ENCODE measurements at places on chromosomes 7 and 10. TPM values are rescaled to one million over a fixed set of nuclear protein-coding genes. Genes with fewer than 3 reads are reported as not detected.

The FBXL13 gene
- polyA plus RNA-seq = not detected

The PTPN12 gene
- 2.3 TPM for polyA plus RNA-seq

The EVX1 gene
- not detected for polyA plus RNA-seq

The GNAT3 gene
- polyA plus RNA-seq = not detected

The BPGM gene
- polyA plus RNA-seq = 27.8 TPM

GRCh38 chr7:100693312-100694097 lies 545 bp downstream of the GIGYF1 start:
- no peak for DNase-seq

DNA sequence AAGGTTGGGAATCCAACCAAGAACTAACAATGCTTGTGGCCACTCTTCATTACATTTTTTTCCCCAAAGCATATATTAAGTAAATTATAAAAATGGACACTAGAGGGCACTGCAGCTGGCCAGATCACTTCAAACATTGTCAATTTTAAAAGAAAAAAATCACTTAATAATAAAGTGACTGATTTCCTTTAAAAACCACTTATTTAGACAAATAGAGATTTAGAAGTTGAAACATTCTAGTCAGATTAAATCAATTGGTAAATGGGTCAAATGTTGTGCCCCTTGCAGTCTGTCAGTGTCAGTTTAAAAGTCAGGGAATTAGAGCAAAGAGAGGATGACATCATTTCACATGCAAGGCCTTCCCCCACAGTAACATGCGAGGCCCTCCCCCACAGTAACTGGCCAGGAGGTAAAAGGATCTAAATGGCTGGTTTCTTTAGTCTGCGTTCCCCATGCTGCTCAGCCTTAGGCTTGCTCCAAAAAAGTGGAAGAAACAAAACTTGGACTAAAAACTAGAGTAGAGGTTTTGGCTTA lies 177.9 kb downstream of the SKAP2 start:
- peak; percentile 32 for DNase-seq

GRCh38 chr10:93758891-93759410 lies 1.2 kb downstream of the LGI1 start:
- no peak for DNase-seq

GRCh38 chr7:23338439-23338838 lies 39.3 kb downstream of the MALSU1 start:
- DNase-seq = no peak

DNA sequence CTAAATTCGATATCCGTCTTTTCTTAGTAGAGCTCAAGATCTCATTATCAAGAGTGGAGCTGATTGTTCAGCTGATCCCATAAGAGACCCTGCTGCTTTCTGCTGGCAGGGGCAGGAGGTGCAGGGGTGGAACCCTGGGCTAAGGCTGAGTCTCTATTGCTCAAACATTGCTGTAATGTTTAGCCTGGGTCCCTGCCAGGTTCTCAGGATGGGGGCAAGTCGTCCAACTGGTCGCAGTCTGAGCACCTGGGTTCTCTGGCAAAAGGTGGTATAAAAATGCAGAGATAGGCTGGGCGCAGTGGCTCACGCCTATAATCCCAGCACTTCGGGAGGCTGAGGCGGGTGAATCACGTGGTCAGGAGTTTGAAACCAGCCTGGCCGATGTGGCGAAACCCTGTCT lies 62.0 kb upstream of the NRBF2 start:
- no peak for DNase-seq

- DNase-seq = no peak
Measured at GRCh38 chr10:92845921-92846320, 2.4 kb upstream of the EXOC6 start.

DNA sequence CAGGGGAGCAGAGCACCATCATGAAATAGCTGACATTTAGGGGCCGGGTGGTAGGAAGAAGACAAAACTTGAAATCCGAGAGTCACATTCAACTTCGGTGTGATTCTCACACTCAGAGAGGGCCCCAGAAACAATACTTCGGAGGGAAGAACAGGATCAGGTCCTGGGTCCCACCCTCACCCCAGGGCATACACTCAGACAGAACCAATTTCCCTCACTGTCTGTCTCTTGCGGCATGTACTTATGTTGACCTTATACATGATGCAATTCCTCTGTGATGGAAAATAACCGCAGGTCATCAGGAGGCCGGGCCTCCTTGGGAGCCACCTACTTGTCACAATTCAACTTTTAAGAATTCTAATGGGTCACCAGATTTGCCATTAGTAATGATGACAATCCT lies 26.3 kb upstream of the HMX3 start:
- no peak for DNase-seq

GRCh38 chr10:71103961-71104360 lies 108.4 kb upstream of the UNC5B start:
- no peak for DNase-seq

DNA sequence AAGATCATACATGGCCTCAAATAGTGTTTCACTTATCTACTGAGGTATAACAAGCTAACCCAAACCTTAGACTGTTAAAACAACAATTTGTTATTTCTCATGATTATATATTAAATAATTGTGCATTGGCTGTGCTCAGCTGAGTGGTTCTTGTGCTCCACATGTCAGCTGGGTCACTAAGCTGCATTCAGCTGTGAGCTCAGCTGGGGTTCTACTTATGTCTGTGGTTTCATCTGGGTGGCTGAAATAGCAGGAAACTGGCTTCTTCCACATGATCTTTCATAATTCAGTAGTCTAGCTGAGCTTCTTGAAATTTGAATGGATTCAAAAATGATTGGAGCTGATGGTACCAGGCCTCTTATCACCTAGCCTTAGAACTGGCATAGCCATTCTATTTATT lies 181.8 kb upstream of the CSTF2T start:
- no peak for DNase-seq

DNA sequence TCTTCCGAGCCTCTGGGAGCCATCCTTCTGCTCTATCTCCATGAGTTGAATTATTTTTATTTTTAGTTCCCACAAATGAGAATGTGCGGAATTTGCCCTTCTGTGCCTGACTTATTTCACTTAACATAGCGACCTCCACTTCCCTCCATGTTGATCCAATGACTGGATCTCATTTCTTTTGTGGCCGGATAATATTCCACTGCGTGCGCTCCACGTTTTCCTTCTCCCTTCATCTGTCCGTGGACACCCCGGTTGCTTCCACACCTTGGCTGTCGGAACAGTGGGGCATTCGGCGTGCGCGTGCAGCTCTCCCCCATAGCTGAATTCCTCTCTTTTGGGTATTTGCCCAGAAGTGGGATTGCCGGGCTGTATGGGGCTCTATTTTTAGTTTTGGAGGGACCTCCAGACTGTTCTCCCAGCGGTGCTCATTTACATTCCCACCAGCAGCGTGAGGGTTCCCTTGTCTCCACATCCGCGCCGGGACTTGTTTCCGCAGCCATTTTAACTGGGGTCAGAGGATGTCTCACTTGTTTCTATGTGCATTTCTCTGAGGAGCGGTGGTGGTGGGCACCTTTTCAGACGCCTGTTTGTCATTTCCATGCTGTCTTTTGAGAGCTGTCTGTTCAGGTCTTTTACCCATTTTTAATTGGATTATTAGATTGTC lies 51.0 kb upstream of the SUN1 start:
- DNase-seq = no peak

DNA sequence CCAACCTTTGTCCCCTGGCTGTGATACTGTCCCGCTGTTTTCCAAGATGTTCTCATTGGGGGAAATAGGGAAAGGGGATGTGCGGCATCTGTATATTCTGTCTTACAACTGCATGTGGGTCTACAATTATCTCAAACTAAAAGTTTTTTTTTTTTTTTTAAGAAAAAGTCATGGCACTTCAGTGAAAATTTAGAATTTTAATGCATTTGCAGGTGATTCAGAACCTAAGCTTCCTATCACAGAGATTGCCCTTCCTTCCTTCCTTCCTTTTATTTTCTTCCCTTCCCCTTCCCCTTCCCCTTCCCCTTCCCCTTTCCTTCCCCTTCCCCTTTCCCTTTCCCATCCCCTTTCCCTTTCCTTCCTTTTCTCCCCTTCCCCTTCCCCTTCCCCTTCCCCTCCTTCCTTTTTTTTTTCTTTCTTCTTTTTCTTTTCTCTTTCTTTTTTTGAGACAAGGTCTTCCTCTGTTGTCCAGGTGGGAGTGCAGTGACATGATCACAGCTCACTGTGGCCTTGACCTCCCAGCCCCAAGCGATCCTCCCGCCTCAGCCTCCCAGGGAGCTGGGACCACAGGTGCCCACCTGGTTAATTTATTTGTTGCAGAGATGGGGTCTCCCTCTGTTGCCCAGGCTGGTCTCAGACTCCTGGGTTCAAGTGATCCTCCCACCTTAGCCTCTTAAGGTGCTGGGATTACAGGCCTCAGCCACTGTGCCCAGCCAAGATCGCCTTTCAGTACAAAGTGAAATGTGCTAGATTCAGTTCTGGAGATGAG lies 32.0 kb downstream of the JAKMIP3 start:
- no peak for DNase-seq

DNA sequence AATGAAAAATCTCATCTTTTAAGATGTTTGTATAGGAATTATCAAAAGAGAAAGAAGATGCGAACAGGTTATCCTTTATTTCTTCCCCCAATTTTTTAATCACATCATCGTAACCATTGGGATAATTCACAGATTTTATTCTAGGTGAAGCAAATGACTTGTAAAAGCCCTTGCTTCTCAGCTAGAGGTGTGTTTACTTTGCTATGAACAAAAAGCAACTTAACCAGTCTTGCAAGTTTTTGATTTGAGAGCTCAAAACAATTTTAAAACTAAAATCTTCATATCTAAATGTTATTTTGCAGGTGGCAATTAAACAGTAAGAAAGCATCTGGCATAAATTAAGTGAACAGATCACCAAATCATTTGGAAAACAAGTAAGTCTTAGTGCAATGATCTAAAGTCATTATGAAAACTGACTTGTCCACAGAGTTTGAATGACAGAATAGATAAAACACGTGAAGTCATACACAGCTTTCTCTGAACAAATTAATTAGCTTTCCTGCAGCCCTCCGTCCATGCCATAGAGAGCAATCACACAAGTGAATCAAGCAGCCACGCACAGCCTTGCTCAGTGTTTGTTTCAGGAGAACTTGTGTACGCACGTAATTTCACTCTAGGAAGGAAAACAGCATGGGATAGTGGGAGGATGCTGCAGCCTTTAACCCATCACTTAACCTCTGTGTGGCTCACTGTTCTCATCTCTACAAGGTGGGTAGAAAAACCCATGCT lies 85.0 kb upstream of the ZNF800 start:
- no peak for DNase-seq

GRCh38 chr7:87058744-87059524 lies 520 bp downstream of the ELAPOR2 start:
- peak; percentile 2 for DNase-seq

GRCh38 chr7:98256431-98256830 lies 4.4 kb upstream of the TECPR1 start:
- no peak for DNase-seq

DNA sequence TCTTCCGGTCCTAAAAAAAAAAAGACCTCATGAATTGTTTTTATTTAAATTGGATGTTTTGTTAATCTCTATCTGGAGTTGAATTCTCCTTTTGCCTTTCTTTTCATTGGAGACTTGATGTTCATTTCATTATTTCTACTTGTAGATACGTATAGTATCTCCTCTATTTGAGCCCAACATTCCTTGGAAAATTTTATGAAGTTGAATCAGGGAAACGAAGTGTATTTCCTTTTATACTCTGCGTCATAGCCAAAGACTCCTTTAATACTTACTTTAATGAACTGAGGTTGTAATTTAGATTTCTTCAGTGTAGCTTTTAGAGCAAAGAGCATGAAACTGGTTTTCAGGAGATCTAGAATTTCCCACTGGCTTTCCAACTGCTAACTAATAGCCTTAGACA lies 132.4 kb downstream of the KIAA1217 start:
- DNase-seq = no peak

GRCh38 chr7:135537453-135537852 lies 20.3 kb upstream of the NUP205 start:
- DNase-seq = no peak

- no peak for DNase-seq
Measured at GRCh38 chr7:139596626-139597025, 73.1 kb downstream of the CLEC2L start.

- no peak for DNase-seq
Measured at GRCh38 chr7:338295-339061, 48.5 kb downstream of the FOXL3 start.

GRCh38 chr10:84511106-84511505 lies 182.7 kb downstream of the CCSER2 start:
- no peak for DNase-seq

DNA sequence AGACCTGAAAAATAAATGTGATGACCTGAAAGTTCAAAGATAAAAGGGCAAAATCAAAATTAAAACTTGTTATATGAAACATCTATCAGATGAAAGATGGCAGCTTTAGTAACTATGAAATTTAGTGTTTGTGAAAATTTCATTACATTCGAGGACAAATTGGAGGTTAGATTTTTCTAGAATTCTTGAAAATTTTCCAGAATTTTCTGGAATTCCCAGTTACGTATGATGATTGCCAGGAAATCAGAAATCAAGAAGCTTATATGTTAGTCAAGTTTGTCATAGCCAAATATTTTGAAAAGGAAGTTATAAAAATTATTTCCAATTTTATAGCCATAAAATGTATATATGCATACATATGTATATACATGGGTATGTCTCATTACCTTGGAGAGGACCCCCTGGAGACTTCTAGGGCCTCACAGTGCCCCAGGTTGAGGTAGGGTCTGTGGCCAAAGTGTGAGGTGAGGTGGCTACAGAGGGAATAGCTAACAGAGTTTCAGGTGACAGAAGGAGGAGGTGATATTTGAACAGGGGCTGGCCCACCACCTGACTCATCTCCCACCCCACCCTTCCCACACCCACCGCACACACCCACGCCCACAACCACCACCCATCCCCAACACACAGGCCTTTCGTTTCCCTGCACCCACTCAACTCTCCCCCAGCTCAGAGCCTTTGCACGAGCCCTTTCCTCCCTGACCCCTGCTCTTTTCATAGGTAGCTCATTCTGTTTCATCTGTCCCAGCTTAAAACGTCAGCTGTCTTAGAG lies 21.5 kb downstream of the C10orf105 start:
- DNase-seq = peak; percentile 62

DNA sequence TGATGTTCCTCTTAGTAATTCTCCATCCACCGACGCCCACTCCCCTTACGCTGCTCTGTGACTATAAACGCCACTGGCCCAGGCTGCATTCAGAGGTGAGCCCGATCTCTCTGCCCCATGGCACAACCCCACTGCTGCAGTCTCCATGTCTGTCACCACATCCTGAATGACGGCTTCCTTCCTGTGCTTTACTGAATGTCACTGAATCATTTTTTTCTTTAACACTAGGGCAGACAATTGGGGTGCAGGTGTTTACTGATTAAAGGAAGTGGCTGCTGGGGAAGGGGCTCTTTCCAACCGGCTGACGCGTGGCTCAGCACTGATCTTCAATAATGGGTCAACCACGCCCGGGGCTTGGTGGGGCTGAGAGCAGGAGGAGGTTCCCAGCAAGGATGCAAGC lies 208.3 kb downstream of the USP6NL start:
- DNase-seq = peak; percentile 89
